ENCODE measurements at places on chromosomes 4 and X.

DNA sequence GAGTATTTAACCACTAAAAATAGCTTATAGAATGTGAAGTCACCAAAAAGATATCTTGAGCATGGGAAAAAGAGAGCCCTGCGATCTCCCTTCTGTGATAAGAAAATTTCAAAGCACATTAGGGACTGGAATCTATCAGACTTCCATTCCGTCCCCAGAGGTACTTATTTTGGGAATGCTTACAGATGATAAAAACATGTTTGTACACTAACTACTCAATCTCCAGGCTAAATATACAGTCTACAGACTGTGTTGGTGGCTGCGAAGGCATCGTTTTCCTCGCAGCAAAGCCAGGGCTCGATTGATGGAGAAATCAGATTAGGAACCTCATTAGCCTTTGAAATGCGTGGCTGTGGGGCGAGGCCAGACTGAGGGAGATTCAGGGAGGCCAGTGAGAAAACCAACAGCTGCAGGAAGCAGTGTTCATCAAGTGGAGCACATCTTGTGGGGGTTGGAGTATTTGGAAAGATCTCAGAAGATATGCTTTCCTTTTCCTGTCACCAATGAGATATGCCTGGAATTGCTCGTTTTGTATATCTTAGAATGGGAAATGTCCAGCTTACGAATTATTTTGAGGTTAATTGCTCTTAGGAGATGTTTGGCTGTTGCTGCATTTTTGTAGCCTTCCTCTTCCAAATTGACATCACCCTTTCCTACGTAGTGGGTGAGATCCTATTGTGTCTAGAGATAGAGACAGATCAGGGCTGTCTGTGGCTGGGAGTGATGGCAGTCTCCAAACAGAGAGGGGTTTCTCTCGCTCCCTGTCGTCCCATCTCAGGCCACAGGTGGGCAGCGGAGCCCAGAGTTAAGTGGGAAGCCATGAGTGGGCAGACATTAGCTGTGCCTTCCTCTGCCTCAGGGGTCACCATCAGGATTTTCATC, 224.9 kb upstream of the FAT1 start:
- no peak for DNase-seq

- no peak for DNase-seq
These were observed 169.1 kb downstream of the UNC5C start for GRCh38 chr4:95379633-95380032.

DNA sequence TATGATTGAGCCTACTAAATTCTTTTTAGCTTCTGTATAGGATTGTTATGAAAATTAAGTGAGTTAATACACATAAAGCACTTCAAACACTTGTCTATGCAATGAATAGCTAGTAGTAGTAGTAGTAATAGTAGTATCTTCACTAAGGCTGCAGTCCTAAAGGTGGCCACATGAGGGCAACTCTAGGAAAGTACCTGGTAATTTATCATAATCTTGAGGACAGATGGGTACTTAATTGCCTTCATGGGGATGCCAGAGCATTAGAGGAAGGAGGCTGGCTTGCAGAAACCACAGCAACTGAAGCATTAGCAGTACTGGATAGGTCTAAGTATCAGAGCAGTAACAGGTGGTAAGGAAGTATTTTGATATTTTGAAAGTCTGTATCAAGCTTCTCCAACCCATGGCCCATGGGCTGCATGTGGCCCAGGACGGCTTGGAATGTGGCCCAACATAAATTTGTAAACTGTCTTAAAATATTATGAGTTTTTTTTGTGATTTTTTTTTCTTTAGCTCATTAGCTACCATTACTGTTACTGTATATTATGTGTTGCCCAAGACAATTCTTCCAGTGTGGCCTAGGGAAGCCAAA, 17.3 kb downstream of the NIPAL1 start:
- peak; percentile 20 for DNase-seq

- DNase-seq, result no peak
These were observed 216.4 kb upstream of the AFF2 start for GRCh38 chrX:148284056-148284455.

- no peak for DNase-seq
These were observed 42.9 kb upstream of the TMPRSS11B start for GRCh38 chr4:68288393-68288740.

- no peak for DNase-seq
These were observed 98.7 kb downstream of the SORBS2 start for GRCh38 chr4:185713272-185713671.

- DNase-seq, result peak; percentile 6
These were observed 66.0 kb downstream of the TBL1X start for GRCh38 chrX:9530848-9531274.

DNA sequence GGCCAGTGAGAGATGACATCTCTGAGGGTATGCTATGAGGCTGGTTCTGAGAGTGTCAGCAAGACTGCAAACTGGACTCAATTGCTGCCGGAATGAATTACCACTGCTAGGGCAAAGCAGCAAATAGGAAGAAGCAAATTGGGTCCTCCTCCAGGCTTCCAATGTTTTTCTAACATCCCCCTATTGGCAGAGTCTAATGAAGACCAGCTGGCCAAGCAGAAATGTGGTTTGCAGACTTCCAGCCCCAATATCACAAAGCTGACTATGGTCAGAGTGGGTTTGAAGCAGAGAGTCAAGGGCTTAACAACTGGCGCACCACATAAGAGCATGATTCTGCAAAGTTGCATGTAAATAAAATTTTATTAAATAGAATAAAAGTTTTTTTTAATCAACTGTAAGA, 225.4 kb upstream of the GLRA2 start:
- DNase-seq, result no peak

DNA sequence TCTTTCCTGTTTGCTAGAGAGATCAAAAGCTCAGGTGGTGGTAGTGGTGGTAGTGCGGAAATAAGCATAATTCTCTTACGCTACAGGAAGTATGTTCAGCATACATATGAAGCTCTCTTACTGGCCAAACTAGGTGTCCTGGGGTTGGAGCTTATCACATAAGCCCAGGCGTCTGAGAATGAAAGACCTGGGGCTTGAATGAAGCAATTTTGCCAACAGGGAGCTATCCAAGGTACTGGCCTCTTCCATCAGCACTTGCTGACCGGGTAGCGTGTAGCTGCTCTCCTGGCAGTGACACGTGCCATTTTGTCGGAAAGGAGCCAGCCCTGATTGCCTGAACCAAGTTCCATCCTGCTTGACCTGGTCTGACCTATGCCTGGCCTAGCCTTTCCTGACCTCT, 65.9 kb upstream of the HPF1 start:
- no peak for DNase-seq

- DNase-seq, result no peak
These were observed 1332.5 kb downstream of the FSTL5 start for GRCh38 chr4:160831165-160831922.

DNA sequence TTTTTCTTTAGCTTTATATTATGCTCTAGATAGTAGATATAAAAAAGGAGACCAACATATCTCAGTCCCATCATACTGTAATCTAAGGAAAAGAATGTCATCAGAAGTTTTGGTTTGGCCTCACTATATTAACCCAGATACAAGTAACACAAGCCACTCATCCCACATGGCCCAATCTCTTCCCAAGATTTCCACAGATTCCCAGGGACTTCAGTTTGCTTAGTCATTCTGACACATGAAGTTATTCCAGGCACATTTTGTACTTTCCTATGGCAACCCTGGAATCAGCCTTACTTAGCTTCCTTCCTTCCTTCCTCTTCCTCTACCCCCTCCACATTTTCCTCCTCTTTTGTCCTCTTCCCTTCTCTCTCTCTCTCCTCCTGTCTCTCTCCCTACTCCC, 21.7 kb upstream of the DCLK2 start:
- no peak for DNase-seq

DNA sequence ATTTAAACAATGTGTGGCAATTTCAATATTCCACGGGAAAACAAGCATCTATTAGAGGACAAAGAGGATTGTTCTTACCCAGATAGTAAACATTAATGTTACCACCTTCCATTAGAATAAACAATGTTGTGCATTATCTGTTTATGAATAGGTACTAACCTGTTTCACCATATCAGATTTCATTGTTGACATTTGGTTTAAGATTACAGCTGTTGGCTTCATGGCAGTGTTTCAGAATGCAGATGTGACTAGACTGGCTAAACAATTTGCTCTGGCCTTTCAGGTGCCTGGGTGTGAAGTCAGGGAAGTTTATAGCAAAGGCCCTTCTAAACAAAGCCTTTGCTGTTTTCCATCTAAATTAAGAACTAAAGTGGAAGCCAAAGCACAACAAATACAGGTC, 464.7 kb upstream of the FAM47C start:
- DNase-seq, result no peak

- no peak for DNase-seq
These were observed 3.8 kb upstream of the DCAF4L1 start for GRCh38 chr4:41977709-41978108.

- DNase-seq, result no peak
These were observed 196.8 kb downstream of the IL15 start for GRCh38 chr4:141833209-141833608.

GRCh38 chr4:112423591-112423990, 92.4 kb downstream of the NEUROG2 start:
- no peak for DNase-seq

DNA sequence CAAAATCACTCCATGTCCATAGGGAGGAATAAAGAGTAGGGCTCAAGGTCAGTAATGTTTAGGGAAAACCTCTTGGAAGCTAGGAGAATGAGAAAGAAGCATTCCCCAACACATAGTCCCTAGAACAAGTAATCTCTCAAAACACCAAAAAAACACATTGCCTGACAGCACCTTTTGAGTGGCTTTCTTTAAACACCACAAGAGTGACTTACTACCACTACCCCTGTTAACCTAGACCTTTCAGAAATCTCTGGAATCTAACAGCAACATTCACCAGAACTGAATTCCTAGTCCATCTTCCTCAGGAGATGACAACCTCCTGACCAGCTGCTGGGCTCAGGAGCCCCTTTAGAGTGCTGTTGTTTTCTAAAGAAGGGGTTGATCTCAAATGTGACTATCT, 142.2 kb downstream of the SOWAHB start:
- no peak for DNase-seq

- peak; percentile 36 for DNase-seq
These were observed 21.4 kb upstream of the AFAP1 start for GRCh38 chr4:7960790-7961655.

GRCh38 chr4:89434364-89434988, 126.9 kb upstream of the GPRIN3 start:
- DNase-seq, result no peak

- DNase-seq, result no peak
These were observed 211.0 kb upstream of the ADGRL3 start for GRCh38 chr4:60989141-60989540.

GRCh38 chr4:3401436-3402171, 40.2 kb upstream of the HGFAC start:
- DNase-seq, result no peak

DNA sequence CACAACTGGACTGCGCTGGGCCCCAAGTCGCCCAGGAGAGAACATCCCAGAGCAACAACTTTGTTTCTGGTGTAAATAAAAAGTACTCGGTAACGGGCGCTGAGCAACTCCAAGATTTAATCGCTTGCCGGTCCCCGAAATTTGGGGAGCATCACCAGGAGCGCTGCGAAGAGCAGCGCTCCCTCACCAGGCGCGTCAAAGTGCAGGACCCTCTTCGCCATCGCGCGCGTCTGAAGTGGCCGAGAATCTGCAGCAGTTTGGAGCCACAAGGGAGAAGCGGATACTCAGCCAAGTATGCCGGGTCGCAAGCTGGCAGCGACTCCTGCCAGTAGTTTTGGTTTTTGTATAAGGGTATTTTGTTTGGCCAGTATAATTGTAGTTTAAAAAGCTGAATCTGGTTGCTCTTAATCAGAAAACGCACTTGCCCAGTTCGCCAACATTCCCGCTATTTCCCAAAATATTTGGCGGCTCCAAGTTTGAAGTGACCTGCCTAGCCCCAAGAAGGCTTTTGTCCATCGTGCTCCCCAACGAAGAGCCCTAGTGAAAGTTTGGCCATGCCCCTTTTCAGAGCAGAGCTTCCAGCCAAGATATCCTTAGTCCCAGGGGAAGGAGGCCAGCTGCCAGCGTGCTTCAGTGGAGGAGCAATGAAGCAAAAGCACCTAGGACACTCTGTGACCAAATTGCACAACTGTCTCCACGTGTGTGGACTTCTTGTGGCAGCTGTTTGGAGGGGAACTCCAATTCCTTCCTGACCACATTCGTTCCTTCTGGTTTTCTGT, 557 bp upstream of the KDR start:
- DNase-seq, result no peak

GRCh38 chr4:23654791-23655190, 235.1 kb downstream of the PPARGC1A start:
- no peak for DNase-seq

DNA sequence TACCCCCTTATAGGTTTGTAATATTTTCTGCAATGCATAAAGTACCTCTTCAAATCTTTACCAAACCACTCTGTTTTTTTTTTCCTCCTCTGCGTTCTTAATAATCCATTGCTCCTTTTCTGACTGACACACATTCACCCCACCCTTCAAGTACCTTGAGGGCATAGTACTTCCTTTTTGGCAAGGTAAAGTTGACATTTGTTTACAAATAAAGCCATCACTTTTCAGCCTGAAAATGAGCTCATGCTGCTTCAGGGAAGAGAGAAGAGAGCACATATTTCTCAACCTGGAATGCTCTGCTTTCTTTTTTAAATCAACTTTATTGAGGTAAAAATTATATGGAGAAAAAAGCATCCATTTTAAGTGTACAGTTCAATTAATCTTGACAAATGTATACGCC, 113.9 kb downstream of the AGTR2 start:
- no peak for DNase-seq

DNA sequence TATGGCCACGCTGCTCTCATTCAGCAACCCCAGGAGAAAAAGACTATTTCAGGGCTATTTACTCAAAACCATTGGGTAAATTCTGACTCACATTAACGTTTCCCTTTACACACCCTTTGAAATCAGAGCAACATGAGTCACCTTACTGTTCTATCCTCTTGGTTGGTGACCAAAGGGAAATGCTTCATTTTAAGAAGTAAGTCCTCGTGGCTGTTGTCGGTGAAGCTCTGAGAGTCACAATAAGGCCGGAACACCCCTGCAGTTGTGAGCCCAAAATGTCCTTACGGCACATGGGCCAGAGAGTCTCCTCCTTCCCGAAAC, 56.3 kb upstream of the SPRY1 start:
- DNase-seq, result no peak

DNA sequence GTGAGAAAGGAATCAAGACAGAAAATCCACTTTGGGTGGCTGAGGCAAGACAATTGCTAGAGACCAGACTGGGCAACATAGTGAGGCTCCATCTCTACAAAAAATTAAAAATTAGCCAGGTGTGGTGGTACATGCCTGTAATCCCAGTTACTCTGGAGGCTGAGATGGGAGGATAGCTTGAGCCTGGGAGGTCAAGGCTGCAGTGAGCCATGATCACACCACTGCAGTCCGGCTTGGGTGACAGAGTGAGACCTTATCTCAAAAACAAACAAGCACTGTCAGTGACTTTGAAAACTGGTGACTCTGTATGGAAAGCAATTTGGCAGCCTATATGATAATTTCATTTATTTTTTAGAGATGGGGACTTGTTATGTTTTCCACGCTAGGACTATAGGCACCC, 2.3 kb upstream of the ELOVL6 start:
- no peak for DNase-seq

GRCh38 chr4:143420227-143420626, 83.6 kb downstream of the GAB1 start:
- DNase-seq, result no peak

- no peak for DNase-seq
These were observed 168.7 kb downstream of the PRDM5 start for GRCh38 chr4:120753854-120754253.

All from stimulated activated CD8-positive, alpha-beta memory T cell treated with anti-CD3 and anti-CD28 coated beads, Interleukin-4, amount 100 ng/mL, for 4 hours (primary cell).